A549 treated with dexamethasone at 1 μM for 4 hours (cell line): ENCODE measurements at places on chromosomes 7 and 10. TPM values are rescaled to one million over a fixed set of nuclear protein-coding genes. Genes with fewer than 3 reads are reported as not detected.

KCNIP2 gene
- 0.54 to 0.87 TPM (median 0.70 TPM) in 5 replicates for total RNA-seq

ADRA2A gene
- total RNA-seq: 0.10 to 0.27 TPM (median 0.18 TPM) in 5 replicates

SPDYE11 gene
- total RNA-seq: not detected in 5 replicates

STEAP2 gene
- total RNA-seq: 2.6 to 5.1 TPM (median 4.7 TPM) in 5 replicates

UNCX gene
- total RNA-seq: 0.05 to 0.07 TPM (median 0.05 TPM) in 3 of 5 replicates, not detected in the others

PRKAR2B gene
- 2.4 to 2.8 TPM (median 2.7 TPM) in 5 replicates for total RNA-seq

TECTB gene
- not detected in 5 replicates for total RNA-seq

LIPK gene
- not detected in 5 replicates for total RNA-seq
